NCI-H2081 treated with DMSO at 0.1 percent for 48 hours (cell line): ENCODE measurements at places on chromosomes 3 and 15.

DNA sequence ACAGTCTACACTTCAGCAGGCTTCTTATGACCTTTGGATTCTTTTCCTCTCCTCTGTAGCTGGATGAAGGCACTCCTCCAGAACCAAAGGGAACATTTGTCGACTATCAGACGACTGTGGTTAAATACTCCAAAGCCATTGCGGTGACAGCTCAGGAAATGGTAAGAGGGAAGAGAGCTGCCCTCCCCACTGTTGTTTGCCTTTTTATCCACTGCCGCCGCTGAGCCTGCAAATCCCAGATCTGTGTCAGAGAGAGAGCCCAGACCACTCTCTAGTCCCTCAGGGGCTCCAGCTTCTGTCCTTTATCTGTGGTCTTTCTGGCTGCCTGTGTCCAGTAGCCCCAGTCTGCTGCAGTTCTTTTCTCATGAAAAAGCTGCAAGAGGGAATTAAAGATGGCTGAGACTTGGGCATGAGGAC, 261.5 kb upstream of the TPM1 start:
- no peak for DNase-seq

DNA sequence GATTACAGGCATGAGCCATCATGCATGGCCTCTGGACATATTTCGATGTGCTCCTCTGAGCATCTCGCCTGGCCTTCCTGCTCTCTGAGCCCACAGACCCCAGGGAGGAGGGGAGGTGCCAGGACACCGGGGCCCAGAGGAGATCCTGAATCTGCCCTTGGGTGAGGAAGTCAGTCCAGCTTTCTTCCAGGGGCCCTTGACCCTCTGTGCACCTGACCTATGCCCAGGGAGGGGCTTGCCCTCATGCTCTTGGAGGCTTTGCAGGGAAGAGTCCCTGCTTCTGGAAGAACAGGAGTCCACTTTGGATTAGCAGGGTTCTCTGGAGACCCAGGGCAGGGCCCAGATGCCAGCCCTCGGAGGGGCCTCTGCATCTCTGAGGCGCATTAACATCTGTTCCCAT, 1.4 kb downstream of the ACSBG1 start:
- DNase-seq: no peak

- DNase-seq: no peak
Observed at GRCh38 chr3:135865085-135865484, 100.4 kb upstream of the PPP2R3A start.

DNA sequence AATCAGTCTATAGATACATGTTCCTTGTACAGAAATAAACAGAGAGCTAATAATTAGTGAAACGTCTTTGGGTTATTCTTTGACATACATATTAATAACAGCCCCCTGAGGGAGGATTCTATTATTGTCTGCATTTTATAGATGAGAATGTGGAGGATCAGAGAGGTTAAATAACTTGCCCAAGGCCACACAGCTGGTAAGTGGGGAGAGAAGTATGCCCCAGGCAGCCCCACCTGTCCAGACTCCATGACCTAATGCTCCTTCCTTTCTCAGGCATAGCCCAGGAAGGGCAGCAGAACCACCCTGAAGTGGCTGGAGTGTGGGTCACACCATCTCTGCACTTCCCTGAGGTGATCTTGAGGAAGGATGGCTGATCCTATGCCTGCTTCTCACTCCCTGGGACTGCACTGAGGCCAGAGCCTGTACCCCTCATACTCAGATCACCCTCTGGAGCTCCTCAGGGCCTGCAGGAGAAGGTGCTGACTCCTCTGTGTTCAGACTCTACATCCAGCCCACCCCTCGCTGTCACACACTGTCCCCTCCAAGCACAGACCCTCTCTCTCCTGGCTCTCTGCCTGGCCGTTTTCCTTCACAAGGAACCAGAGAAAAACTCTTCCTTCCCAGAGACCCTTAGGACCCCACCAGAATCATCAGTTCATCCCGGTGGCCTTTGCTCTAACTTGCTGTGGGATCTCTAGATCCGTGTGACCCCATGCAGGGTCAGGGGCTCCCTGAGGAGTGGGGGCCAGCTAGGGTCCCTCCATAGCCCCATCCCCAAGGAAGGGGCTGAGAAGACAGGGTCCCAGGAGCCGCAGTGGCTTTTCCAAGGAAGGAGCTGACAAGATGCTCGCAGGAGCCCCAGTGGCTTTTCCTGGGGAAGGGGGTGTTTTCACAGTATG, 4.4 kb upstream of the HHATL start:
- no peak for DNase-seq

DNA sequence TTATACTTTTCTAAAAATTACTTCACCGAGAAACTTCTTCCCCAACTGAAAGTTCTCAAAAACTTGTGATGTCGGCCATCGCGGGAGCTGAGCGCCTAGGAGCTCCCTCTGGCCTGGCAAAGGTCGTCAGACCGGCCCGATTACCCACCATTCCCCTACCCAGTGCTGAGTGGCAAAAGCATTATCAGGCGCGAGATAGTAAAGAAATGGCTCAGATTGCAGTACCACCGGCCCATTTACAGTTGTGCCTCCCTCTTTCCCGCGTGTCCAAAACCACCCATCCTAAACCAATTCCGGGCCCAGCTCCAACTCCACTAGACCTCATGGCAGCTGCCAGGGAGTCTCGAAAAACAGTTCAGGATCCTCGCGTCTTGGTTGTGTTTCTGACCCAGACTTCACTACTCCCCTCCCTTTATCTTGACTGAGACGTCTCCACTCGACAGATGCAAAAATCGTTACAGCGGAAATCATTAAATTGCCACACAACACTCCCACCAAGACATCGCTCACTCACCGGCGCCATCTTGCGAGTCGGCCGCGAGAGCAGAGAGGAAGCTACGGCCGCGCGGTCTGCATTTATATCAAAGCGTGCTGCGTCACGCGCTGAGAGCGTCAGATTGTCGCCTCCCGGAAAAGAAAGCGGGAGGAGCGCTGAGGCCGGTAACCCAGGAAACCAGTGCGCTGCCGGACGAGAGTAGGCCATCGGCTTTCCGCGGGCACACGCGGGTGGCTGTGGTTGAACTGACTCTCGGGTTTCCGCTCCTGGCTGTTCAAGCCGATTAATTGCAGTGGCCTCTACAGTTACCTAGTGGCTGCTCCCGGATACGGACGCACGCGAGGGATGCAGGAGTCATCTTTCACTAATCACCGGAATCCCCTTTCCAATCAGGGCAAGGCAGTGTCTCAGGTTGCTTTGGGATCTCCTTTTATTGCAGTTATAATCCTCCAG, at the start of gene RPL22L1:
Gene RPL22L1 (minus strand): TSS at position 551 of the 949 bp plus-strand sequence. CDS start 28 bp downstream, at position 523.
- DNase-seq: no peak

DNA sequence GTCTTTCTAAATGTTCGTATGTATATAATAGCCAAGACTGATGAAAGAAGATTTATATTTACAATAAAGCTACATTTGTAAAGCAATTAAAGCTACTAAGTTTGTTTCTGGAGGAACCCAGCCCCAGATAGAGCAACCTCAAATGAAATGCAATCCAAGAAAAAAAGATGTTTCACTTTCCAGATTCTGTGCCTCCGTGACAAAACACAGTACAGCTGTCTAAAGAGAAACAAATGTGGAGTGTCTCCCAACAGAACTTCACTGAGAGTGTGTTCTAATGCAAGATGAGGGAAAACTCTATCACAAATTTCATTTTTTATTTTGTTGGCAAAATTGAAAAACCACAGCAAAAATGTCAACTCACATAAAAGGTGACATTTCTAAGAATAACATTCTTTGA, 317.0 kb downstream of the OCA2 start:
- DNase-seq: no peak

- no peak for DNase-seq
Observed at GRCh38 chr3:133256787-133257483, 142.9 kb upstream of the BFSP2 start.

GRCh38 chr3:137121704-137122314, 164.0 kb downstream of the IL20RB start:
- DNase-seq: no peak

DNA sequence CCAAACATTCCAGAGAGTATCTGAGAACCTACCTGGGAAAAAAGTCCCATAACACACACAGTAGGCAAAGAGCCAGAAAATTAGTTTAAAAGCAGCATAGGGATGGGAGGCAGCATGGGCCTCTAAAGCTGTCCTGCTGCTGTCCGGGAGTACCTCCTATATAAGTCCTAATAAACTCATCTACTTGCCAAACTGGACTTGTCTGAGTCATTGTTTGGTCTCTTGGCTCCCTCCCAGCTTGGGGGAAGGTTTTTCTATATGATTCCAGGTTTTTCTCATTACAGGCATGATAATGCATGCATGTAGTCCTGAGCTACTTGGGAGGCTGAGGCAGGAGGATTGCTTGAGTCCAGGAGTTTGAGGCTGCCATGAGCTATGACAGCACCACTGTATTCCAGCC, 17.5 kb upstream of the HACD2 start:
- DNase-seq: no peak

GRCh38 chr15:94097552-94097951, 133.8 kb upstream of the MCTP2 start:
- no peak for DNase-seq

DNA sequence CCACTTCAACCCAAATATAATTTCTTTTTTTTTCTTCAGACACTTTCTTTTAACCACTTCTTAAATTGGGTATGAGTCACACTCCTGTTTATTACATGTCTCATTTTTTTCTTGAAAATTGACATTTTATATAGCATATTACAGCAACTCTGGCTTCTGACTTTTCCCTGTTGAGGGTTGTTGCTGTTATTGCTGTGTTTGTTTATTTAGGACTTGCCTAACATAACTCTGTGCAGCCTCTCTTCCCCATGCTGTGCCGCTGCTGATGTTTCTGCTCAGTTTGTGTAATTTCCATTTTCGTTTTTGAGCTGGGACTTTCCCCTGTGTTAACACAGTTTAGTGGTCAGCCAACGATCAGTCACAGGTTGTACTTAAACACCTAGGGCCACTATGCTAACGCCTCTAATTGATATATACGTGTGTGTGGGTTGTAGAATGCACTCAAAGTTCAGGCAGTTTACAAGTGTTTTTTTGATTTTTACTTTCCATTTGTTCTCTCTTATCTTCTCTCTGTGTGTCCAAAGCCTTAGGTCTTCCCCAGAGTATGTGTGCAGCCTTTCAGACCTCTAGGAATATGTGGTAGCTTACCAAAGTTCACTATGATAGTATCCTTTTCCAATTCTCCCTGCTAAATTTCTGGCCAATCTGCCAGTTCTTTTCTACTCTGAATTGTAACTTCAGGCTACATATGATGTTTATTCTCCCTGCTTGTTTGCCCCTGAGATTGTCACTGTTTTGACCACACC, 337.2 kb downstream of the ZBTB20 start:
- DNase-seq: no peak

DNA sequence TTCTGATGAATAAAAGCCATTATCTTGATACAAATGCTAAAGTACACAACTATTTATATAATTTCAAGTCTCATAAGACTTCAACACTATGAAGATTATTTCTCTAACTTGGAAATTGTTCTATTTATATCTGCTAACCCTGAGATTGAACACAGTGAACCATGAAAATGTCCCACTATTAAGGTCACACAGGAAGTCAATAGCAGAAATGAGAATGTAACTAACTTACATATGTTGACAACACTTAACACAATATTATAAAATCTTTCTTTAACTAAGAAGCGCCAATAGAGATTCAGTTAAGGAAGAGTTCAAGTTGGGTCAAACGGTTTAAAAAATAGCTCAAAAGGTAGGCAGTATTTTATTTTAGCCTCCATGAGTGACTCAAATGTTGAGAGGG, 551.8 kb upstream of the CBLB start:
- no peak for DNase-seq

DNA sequence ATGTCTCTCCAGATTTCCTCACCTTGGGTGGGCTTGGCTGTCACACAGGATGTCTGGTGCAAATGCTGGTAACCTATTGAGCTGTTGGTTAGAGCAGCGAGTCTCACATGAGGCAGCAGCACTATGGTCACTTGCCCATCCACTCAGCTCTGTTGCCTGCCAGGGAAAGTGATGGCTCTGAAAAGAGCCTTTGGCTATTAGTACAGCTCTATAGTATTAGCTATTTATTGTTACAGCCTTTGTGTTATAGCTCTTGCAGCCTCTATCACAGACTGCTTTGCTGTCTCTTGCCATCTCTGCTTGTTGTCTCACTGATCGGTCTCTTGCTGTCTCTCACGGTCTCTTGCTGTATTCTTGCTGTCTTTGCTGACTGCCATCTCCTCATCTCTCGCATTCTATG, 114.3 kb downstream of the MFSD1 start:
- no peak for DNase-seq

DNA sequence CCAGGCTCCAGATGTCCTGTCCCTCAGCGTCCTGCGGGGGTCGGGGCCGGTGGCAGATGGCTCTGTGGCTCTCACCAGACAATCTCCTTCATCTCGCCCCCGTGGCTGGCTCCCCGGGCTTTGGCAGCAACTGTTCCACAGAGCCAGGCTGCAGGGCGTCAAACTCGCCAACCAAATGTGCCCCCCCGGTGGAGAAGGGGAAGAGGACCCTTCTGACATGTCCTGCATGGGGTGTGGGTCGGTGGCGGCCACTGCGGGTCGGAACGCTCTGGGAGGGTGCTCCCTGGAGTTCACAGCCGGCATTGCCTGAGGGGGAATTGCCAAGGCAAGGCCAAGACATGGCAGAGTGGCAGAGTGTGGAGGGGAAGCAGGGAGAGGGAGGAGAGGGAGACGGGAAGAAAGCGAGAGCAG, 36.0 kb downstream of the BDH1 start:
- DNase-seq: no peak

GRCh38 chr3:79337798-79338197, 430.0 kb downstream of the ROBO1 start:
- no peak for DNase-seq

- peak; percentile 77 for DNase-seq
Observed at GRCh38 chr3:115099986-115100571, 47.0 kb downstream of the ZBTB20 start.

DNA sequence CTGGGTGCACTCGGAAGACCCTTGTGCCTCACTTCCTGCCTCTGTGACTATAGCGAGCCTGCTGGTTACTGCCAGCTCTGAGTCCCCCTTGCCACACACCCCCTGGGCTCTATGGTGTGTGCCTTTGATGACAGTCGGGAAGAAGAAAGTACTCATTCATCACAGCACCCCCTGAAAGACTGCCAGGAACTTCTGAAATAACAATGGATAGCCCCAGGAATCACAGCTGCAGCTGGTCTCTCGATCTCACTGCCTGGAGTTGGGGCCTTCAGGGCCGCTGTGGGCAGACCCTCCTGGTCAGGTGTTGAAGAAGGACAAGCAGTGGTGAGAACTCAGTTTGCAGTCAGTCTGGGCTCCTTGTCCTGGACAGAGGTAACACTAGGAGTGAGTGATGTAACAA, 9.8 kb upstream of the RPP14 start:
- DNase-seq: no peak

- no peak for DNase-seq
Observed at GRCh38 chr3:195821403-195822130, 9.8 kb upstream of the MUC4 start.

- no peak for DNase-seq
Observed at GRCh38 chr3:46091741-46092701, 64.7 kb upstream of the XCR1 start.

GRCh38 chr15:83695246-83695645, 41.3 kb downstream of the ADAMTSL3 start:
- no peak for DNase-seq
